ENCODE measurements at places on chromosomes 11 and 22.

GRCh38 chr11:69939551-69940245 is 120.5 kb upstream of the FGF3 start:
- no peak for DNase-seq

- DNase-seq, result no peak
These were observed 162.0 kb downstream of the DSCAML1 start for GRCh38 chr11:117634756-117635603.

DNA sequence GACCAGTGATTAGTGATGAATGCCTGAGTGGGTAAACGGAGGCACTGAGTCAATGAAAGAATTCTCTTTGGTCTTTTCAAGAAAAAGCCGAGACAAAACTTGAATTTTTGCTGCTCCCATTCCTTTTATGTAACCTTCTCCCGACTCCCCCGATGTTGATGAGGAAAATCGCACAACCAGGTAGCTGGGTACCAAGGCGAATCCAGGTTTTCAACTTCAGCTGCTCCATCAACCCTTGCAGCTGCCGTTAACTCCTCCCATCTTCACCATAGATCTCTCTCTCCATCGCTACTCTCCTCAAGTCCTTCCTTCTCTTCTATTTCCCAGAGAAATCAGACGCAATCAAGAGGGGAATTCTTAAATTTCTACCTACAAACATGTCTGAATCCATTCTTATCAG is 611 bp upstream of the USP2 start:
- no peak for DNase-seq

DNA sequence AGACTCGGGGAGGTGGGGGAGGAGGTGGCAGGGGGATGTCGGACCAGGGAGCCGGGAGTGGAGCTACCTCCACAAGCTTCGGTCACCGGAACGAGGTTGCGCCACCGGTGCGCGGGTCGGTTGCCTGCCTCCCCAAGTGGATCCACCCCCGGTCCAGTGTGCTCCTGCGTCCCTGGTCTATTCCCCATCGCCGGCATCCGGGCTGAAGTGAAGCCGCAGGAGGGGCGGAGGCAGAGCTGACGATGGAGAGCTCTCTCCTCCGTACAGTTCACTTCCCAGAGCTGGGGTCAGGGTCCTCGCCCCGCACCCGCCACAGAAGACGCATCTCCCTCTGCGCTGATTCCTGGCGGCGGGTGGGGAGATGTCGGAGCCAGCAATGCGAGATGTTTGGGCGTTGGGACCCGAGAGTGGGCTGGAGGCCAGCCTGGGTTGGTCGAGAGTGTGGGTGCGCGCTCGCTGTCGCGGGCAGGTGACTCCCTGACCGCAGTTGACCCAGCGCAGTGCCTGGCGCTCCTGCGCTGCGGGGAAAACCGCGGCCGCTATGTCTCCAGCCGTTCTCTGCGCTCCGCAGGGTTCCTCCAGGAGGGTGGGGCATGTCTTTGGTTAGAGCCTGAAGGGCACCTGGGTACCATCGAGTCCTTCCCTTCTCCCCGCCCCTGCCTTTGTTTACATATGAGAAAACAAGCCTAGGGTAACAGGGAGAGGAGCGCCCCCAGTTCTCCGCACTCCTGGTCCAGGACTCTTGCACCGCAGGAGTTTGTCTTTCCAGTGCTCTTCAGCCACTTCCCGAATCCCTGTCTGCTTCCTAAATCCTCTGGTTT is 1.7 kb downstream of the C11orf96 start:
- no peak for DNase-seq

DNA sequence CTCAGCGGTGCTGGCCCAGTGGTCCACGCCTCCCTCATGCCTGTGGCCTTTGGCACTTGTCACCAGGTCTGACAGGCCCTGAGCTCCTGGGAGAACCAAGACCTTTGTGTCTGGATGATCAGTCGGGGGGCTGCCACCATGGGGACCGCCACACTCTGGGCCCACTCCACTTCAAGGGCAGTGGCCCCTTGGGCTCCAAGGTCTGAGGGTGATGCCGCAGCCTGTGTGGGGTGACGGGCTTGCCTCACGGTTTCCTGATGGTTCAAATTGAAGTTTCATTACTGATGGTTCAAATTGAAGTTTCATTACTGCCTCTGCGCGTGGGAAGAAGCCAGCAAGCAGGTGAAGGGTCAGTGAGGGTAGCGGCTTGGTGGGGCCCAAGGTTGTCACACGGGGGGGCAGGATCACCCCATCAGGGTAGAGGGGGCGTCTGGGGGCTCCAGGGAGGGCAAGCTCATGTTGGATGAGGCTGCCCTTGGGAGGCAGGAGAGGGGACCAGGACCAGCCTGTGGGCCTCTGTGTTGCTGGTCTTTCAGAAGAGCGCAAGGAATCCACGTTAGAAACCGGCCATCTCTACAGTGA is 27.5 kb downstream of the TRMU start:
- DNase-seq, result no peak

- no peak for DNase-seq
These were observed 1065.2 kb downstream of the JRKL start for GRCh38 chr11:97454988-97455387.

GRCh38 chr11:62664405-62665074 is 470 bp downstream of the C11orf98 start:
- peak; percentile 46 for DNase-seq
